Choroid plexus epithelial cell (primary cell): ENCODE measurements at places on chromosomes 3 and 15.

- DNase-seq: no peak
Measured at GRCh38 chr3:122536632-122537001, 21.9 kb upstream of the KPNA1 start.

GRCh38 chr3:78754066-78754743, 1013.6 kb downstream of the ROBO1 start:
- DNase-seq: peak; percentile 59

DNA sequence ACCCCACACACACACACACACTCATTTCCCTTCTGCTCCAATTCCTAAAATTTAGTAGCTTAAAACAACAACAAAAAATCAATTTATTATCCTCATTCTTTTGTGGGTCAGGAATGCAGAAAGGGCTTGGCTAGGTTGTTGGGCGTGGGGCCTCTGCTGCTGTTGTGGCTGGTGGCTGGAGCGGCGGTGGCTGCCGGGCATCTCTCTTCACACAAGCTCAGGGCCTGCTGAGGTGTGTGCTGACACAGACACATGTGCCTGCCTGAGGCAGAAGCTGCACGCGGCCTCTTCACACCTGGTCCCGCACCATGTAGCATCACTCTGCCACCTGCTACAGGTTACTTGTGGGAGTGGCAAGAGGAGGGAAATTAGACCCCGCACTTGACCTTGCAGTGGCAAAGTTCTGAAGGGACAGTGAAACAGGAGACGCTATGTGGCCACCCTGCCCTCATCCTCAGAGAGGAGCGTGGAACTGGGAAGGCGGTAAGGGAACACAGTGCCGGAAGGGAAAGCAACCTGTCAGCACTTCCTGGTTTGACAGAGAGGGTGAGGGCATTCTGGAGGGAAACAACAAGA, 64.0 kb upstream of the PRR20G start:
- DNase-seq: no peak

- peak; percentile 81 for DNase-seq
Measured at GRCh38 chr15:77907824-77908751, 169.4 kb downstream of the TBC1D2B start.

DNA sequence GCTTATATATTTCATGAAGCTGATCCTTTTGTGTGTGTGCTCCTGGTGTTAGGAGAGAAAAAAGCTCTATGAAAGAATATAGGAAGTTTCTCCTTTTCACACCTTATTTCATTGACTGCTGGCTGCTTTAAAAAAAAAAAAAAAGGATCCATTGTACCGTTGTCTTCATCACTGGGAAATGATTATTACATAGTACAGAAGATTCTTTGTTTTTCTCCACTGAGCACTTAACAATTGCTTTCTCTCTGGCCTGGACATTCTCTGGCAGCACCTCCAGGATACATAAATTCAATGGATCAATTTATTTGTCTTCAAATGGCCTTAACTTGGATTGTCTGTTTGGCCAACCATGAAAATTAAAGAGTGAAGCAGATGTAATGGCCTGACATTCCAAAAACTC, 37.2 kb downstream of the DPH3 start:
- no peak for DNase-seq

- DNase-seq: no peak
Measured at GRCh38 chr15:29699791-29700190, 122.5 kb downstream of the TJP1 start.

- DNase-seq: no peak
Measured at GRCh38 chr15:31477301-31477700, 150.7 kb downstream of the KLF13 start.

GRCh38 chr3:184360929-184361531, 375 bp downstream of the CLCN2 start:
- DNase-seq: no peak

- no peak for DNase-seq
Measured at GRCh38 chr3:22940285-22940684, 262.8 kb upstream of the UBE2E2 start.

GRCh38 chr15:69885173-69885955, 212.4 kb downstream of the TLE3 start:
- peak; percentile 16 for DNase-seq

DNA sequence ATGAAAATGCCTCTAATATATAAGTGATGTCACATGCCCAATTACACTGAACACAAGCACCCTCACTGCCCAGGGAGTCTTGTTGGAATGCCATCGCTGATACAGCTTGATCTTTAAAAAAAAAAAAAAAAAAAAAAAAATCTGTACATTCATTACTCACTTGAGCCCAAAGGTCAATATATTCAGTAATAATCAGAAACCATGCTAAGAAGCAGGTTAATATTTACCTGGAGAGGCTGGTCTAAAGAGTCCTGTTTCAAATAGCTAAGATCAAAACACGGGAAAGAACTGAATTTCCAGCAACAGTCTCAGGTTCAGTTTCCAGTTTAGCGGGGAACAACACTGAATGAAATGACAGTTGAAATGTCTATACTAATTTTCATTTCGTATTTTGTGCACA, 109.9 kb downstream of the UACA start:
- DNase-seq: no peak

GRCh38 chr3:195150181-195151118, 120.5 kb downstream of the XXYLT1 start:
- peak; percentile 91 for DNase-seq

DNA sequence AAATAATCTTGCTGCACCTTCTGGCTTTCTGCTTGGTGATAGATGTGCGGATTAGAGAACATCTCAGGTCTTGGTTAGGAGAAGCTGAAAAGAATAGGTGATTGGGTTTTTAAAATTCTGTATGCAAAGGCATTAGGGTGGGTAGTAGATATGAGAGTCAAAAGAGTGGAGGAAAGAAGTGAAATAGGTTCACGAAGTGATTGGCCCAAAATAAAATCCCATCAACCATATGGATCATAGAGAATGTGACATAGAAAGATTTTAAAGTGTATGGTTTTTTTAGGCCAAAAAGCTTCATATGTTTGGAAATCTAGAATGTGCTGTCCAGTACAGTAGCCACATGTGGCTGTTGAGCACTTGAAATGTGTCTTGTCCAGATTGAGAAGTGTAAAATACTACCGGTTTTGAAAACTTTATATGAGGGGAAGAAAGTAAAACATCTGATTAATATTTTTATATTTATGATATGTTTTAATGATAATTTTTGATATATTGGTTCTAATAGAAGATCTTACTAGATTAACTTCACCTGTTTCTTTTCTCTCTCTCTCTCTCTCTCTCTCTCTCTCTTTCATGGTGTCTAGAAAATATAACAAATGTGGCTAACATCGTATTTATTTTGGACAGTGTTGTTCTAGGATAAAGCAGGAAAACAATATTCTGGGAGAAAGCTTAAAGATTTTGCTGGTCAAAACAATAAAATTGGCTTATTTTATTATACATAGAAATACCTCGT, 2.9 kb downstream of the MBNL1 start:
- DNase-seq: no peak

DNA sequence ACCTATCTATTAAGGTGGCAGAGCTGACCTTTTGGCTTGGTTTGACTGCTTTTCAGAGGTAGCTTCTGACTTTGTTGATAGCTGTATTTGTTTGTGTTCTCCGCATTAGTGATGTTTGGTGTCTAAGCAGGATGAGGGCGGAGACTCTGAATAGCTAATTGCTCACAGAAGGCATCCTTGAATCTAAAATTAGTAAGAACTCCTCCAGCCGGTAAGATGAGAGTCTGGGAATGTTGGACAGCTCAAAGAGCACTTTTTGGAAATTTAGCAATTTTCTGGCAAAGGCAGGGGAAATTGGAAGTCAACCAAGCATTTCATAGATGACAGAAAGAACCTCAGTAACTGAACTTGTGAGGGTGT, 174.1 kb downstream of the KLHL25 start:
- peak; percentile 61 for DNase-seq

DNA sequence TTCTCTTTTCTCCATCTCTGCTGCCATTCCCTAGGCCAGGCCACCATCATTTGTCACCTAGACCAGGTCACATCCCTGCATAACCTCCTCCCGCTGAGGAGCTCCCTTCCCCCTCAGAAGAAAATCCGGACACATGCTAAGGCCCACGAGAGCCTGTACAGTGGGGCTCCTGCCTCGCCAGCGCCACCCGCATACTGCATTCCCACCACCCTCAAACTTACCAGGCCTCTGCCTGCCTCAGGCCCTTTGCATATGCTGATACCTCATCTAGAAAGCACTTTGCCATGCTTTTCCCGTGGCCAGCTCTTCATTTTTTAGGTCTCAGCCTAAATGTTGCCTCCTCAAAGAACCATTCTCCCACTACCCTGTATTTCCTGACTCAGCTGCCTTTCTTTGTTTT, 220.1 kb upstream of the CTDSPL start:
- no peak for DNase-seq

- DNase-seq: no peak
Measured at GRCh38 chr3:195123281-195123691, 147.7 kb downstream of the XXYLT1 start.

DNA sequence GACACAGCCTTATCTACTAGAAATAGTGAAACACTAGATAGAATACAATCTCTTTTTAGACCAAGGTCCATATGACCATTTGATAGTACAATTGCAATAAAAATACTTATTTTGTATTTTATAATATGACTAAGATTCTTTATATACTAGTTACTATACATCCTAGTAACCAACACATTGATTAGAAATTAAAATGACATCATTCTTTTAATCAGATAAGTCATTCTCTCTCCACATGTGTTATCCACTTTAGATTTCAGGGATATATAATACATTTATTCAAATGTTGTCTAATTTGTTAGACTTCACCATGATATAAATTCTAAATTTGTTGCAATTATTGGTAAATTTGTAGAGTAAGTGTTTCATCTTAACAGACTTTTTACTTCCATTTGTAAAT, 276.2 kb upstream of the DPH6 start:
- no peak for DNase-seq

GRCh38 chr3:155320934-155321333, 27.5 kb upstream of the STRIT1 start:
- DNase-seq: no peak

DNA sequence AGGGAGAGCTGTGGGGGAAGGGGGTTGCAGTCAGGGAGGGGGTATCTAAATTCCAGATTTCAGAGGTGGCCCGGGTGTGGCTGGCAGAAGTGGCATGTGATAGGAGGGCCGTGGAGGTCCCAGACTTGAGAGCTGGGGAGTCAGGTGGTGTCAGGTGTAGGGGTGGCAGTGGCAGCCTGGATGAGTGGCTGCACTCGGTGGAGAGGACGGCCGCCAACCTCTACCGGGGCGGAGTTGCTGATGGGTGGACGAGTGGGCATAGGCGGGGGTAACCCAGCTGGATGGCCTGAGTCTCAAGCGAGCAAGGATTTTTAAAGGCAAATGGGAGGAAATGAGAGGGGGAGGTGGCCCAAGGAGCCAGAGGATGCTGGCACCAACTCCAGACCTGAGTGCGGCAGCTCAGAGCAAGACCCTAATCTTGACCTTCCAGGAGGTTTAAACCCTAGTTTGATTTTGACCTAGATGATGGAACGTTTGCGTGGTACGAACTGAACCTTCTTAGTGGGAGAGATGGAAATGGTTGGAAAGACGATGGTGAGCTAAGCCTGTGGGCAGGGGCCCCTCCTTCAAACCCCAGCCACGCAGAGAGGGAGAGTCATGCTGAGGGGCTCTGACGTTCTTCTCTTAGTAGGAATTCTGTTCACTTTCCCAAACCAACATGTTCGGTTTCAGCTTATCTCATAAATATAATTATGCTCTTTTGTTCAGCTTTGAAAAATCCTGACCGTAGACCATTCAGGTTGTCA, 8.0 kb downstream of the TRAK1 start:
- no peak for DNase-seq

DNA sequence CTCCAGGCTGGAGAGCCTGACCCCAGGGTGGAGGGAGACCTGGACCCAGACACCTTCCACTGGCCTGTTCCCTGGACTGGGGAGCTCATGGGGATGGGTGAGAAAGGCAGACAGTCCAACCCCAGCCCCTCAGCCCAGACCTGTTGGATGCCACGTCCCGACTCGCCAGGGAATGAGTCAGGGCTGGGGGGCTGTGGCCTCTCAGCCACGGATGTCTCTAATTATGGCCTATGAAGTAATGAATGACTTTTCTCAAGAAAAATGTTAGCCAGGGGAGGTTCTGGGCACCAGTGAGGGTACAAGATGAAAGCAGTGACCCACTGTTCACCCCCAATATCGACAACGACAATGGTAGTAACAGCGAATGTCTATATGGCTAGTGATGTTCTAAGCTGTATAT, 107.0 kb upstream of the RPL32 start:
- peak; percentile 25 for DNase-seq

DNA sequence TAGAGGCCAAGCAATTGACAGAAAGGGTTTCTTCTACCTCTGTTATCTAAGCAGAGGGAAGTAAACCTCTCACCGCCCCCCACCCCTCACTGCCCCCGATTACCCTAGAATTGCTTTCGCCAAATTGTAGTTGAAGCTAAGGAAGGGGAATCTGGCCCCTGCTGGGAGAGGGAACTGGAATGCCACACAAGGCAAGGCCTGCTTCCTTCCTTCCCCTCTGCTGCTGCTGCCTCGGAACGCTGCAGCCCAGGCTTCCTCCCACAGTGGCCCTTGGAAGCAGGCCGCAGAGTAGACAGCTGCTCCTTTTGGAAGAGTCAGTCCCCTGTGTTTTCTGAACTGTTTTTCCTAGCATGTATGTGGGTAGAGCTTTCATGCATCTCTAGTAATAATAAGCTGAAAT, 21.6 kb downstream of the RLBP1 start:
- DNase-seq: no peak

GRCh38 chr3:165347526-165347925, 151.3 kb upstream of the SLITRK3 start:
- no peak for DNase-seq

DNA sequence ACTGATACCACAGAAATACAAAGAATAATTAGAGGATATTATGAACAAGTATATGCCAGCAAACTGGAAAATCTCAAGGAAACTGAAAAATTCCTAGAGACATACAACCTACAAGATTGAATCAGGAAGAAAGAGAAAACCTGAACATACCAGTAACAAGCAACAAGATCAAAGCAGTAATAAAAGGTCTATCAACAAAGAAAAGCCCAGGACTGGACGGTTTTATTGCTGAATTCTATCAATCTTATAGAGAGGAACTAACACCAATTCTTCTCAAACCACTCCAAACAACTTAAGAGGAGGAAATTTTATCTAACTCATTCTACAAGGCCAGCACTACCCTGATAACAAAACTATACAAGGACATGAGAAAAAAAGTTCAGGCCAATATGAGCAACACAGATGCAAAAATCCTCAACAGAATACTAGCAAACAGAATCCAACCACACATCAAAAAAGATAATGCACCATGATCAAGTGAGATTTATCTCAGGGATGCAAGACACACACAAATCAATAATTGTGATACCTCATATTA, 71.1 kb upstream of the IMPG2 start:
- DNase-seq: no peak

DNA sequence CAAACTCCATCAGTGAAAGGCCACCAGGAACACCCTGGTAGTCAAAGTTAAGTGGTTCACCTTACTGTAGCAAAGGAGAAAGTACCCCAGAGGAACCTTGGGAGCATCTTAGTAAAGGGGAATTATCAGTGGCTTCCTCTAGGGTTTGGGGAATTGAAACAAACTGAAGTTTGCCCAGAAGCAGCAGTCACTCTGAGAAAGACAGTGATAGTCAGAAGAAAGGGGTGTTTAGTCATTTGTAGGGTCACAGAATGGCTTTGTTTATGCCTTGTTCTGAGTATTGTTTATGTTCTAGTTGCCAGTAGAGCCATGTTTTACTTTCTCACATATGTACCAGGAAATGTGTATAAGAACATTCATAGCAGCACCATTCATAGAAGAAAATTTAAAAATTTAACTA, 93.8 kb downstream of the FHIT start:
- DNase-seq: no peak

- no peak for DNase-seq
Measured at GRCh38 chr15:27258287-27258686, 287.3 kb downstream of the GABRG3 start.

GRCh38 chr3:145943952-145944351, 217.0 kb downstream of the PLOD2 start:
- no peak for DNase-seq
